B cell (primary cell): ENCODE measurements at places on chromosomes 6 and 20. TPM values are rescaled to one million over a fixed set of nuclear protein-coding genes. Genes with fewer than 3 reads are reported as not detected.

GRCh38 chr20:35093267-35093884, 769 bp upstream of the TRPC4AP start:
- peaks cover 22% of the 10 kb centered on the region for H3K4me1 ChIP-seq
- H3K36me3 ChIP-seq = no peaks in the 10 kb centered on the region
- H3K4me3 ChIP-seq = peak overlapping the region; percentile 98
- peak overlapping the region; percentile 89 for H3K27ac ChIP-seq

Gene OXT
- total RNA-seq = 1.4 and 1.7 TPM in 2 replicates

Gene MRPL14
- 16.7 and 16.8 TPM in 2 replicates for total RNA-seq

Gene SUPT3H
- 12.4 and 14.1 TPM in 2 replicates for total RNA-seq

- H3K27me3 ChIP-seq = no peaks in the 10 kb centered on the region
- DNase-seq = no peak
- H3K36me3 ChIP-seq = peaks cover 2% of the 10 kb centered on the region
- H3K4me1 ChIP-seq = peaks cover 89% of the 10 kb centered on the region
- peak overlapping the region; percentile 61 for H3K27ac ChIP-seq
- no peak overlapping the region for H3K4me3 ChIP-seq
Observed at GRCh38 chr20:44600758-44601201, 18.4 kb downstream of the PKIG start.

DNA sequence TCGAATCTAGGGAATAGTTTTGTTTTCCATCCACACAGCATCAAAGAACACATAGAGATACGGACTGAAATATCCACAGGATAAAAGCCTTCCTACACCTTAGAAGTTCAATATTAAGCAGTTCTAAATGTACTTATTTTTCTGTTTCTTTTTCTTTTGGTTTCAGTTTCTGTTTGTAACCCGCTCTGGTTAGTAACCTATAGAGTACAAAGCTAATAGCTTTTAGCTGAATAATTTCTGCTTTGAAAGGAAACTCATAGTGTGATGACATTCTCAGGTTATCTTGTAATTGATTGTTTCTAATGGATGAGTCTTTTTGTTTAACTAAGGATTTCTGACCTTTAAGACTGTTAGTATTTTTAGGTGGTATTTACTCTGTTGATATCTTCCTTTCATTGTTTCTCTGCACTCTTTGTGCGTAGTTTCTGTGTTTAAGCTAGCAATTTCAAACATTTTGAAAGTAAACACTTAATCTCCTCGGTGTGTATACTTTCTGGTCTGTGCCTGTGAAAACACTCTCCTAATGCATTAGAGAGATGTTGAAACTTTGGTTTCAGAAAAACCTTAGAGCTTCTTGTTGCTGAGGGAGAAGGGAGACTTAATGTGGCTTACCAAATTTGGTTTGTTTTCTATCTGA, 385.5 kb downstream of the HDGFL1 start:
- peaks cover 7% of the 10 kb centered on the region for H3K4me1 ChIP-seq
- H3K27ac ChIP-seq = no peak overlapping the region
- H3K36me3 ChIP-seq = no peaks in the 10 kb centered on the region
- no peaks in the 10 kb centered on the region for H3K27me3 ChIP-seq
